ENCODE measurements at places on chromosomes 2 and 18. TPM values are rescaled to one million over a fixed set of nuclear protein-coding genes. Genes with fewer than 3 reads are reported as not detected.

POTEI gene
- not detected for total RNA-seq

- no peaks in the 10 kb centered on the region for H3K4me1 ChIP-seq
- H3K27ac ChIP-seq, result no peak overlapping the region
- no peaks in the 10 kb centered on the region for H3K27me3 ChIP-seq
- no peaks in the 10 kb centered on the region for H3K36me3 ChIP-seq
- no peak for DNase-seq
These were observed 246.2 kb upstream of the STON1 start for GRCh38 chr2:48283586-48284269.

RNF125 gene
- total RNA-seq, result 30.3 TPM

DNA sequence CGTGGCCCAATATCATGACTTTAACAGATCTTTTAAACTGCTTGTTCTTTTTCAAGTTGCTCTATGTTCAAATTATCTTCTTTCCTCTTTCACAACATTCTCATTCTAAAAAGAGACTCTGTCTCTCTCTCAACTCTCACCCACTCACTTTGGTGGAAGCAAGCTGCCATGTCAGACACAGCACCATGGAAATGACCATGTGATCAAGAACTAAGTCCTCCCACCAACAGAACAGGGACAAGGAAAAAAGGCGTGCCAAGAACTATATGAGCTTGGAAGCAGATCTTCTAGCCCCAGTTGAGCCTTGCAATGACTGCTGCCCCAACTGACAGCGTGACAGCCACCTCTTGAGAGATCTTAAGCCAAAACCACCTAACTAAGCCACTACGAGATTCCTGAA, 23.9 kb downstream of the BAZ2B start:
- H3K27me3 ChIP-seq, result no peaks in the 10 kb centered on the region
- H3K4me3 ChIP-seq, result no peak overlapping the region
- H3K36me3 ChIP-seq, result no peaks in the 10 kb centered on the region
- no peak for DNase-seq
- no peaks in the 10 kb centered on the region for H3K4me1 ChIP-seq

LIPG gene
- total RNA-seq, result not detected

DNA sequence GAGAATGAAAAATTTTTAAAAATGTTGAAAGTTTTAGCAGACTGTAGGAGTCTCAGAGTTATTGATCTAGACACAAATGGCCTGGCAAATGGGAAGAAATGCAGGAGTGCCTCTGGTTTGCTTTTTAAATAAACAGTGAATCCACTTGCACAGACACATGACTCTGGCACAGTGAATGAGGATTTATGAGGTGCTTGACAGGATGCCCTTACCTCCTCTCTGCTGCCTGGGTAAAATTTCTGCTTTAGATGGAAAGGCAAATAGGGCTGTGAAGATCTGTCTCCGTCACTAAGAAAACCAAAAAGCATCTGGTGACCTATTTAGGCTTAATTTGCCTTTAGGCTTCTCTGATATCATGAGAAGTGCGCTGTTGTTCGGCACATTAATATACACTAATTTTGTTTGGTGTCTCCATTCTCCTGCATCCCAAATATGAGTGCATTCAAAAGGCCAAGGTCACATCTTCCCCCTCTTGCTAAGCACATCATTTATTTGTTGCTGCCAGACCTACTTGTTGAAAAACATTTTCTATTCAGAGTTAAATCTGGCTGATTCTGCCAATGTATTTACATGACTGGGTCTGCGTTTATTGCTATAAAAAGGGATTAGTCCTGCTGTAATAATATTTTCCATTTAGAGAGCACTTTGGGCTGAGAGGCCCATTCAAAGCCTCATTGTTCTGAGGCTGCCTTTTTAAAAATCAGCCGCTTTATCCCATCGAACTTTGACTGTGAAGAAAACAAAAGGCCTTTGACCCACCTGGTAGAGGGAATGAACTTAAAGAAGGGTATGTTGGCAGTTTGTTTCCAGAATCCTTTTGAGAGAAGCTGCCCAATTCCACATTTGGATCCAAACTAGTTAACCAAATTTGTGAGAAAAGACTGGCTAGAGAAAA, 94.9 kb downstream of the RNF152 start:
- no peaks in the 10 kb centered on the region for H3K36me3 ChIP-seq
- H3K27me3 ChIP-seq, result no peaks in the 10 kb centered on the region
- DNase-seq, result no peak
- no peak overlapping the region for H3K27ac ChIP-seq

REG1B gene
- not detected for total RNA-seq

GRCh38 chr18:21260621-21261020, 18.6 kb downstream of the GREB1L start:
- H3K4me1 ChIP-seq, result no peaks in the 10 kb centered on the region
- H3K27ac ChIP-seq, result no peak overlapping the region
- no peaks in the 10 kb centered on the region for H3K36me3 ChIP-seq
- no peak for DNase-seq
- no peak overlapping the region for H3K4me3 ChIP-seq

GRCh38 chr2:211331736-211332135, 775.3 kb downstream of the CPS1 start:
- no peaks in the 10 kb centered on the region for H3K36me3 ChIP-seq
- H3K4me1 ChIP-seq, result no peaks in the 10 kb centered on the region
- no peak overlapping the region for H3K4me3 ChIP-seq
- no peak overlapping the region for H3K27ac ChIP-seq

GRCh38 chr2:160742667-160743066, 249.1 kb upstream of the RBMS1 start:
- no peaks in the 10 kb centered on the region for H3K27me3 ChIP-seq
- no peak overlapping the region for H3K4me3 ChIP-seq
- H3K27ac ChIP-seq, result no peak overlapping the region
- DNase-seq, result no peak
- no peaks in the 10 kb centered on the region for H3K36me3 ChIP-seq

DNA sequence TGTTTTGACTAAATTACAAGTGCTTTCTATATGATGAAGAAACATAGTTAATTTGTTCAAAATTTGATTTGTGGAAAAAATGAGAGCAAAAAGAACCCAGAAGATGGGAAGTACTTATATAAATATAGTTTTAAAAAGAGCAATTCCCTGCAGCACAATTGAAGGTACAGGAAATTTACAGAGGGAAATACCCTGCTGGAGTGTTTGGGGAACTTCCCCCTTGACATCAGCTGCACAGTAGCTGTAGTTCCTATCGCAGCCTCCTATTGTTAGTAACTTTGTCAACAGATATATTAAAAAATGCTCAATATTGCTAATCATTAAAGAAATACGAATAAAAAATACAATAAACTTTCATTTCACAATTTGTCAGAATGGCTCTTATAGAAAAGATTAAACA, 1118.8 kb upstream of the ZEB2 start:
- H3K27me3 ChIP-seq, result no peaks in the 10 kb centered on the region
- no peak overlapping the region for H3K27ac ChIP-seq
- H3K4me3 ChIP-seq, result no peak overlapping the region
- no peaks in the 10 kb centered on the region for H3K36me3 ChIP-seq
- no peaks in the 10 kb centered on the region for H3K4me1 ChIP-seq
- DNase-seq, result no peak

Data from naive thymus-derived CD4-positive, alpha-beta T cell (primary cell).